Stimulated activated CD4-positive, alpha-beta T cell treated with anti-CD3 and anti-CD28 coated beads, TNF-alpha, amount 100 ng/mL, for 1 hour (primary cell): ENCODE measurements at places on chromosomes 11 and 22.

- DNase-seq = no peak
Observed at GRCh38 chr22:47151490-47151889, 389.0 kb downstream of the TBC1D22A start.

DNA sequence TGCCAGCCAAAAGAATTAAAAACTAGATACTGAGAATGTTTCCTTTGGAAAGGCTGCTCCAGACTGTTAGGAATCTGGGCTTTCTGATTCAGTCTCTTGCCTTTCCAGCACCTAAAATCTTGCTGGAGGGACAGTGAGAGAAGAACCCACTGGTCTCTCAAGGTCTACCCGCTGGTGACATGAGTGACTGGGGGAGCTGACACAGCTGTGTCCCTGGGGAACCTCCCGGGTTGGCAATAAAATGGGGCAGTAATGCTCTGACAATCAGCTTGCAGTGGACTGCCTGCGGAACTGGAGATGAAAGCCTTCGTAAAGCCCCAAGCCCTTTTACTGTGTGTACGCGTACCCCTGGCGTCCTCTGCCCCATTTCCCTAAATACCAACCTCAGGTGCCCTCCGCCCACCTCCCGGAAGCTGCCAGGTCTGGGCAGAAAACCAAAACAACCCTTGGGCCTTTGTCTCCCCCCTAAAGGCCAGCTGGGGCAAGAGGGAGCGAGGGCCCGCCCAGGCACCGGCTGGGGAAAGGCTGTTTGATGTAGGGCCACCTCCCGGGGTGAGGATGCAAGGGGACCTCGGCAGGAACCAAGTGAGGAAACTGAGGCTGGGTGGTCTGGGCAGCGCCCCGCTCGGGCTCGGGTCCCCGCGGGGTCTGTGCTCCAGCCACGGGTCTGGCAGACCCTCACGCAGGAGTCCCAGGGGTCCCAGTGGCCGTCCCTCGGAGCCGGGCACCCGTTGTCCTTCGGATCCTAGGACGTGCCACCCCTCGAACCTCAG is 741 bp downstream of the CARS1 start:
- no peak for DNase-seq

GRCh38 chr11:2463766-2464277 is 19.0 kb downstream of the KCNQ1 start:
- DNase-seq = no peak

GRCh38 chr11:101618709-101619108 is 34.9 kb upstream of the TRPC6 start:
- DNase-seq = no peak

DNA sequence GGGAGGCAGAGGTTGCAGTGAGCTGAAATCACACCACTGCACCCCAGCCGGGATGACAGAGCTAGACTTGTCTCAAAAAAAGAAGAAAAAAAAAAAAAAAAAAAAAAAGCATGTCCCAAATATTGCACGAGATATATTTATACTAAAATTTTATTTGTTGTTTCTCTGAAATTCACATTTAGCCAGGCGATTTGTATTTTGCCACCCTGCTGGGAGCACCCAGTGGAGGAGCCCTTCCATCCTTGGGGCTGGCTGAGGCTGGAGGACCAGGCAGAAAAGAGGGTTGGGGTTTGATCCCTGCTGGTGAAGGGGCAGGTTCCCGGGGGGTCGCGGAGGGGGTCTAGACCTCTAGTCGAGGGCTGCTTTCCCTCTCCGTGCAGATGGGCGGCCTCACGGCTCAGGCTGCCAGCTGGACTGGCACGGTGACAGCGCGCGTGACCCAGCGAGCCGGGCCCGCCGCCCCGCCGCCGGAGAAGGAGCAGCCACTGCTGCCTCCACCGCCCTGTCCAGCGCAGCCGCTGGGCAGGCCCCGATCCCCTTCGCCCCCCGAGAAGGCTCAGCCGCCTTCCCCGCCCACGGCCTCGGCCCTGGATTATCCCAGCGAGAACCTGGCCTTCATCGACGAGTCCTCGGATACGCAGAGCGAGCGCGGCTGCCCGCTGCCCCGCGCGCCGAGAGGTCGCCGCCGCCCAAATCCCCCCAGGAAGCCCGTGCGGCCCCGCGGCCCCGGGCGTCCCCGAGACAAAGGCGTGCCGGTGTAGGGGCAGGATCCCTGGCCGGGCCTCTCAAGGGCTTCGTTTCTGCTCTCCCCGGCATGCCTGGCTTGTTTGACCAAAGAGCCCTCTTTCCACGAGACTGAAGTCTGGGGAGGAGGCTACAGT is 952 bp upstream of the CATSPERZ start:
- DNase-seq = no peak

- DNase-seq = no peak
Observed at GRCh38 chr11:120128392-120129119, 9.4 kb downstream of the TRIM29 start.

- no peak for DNase-seq
Observed at GRCh38 chr11:95915051-95915450, 8.9 kb downstream of the MTMR2 start.

DNA sequence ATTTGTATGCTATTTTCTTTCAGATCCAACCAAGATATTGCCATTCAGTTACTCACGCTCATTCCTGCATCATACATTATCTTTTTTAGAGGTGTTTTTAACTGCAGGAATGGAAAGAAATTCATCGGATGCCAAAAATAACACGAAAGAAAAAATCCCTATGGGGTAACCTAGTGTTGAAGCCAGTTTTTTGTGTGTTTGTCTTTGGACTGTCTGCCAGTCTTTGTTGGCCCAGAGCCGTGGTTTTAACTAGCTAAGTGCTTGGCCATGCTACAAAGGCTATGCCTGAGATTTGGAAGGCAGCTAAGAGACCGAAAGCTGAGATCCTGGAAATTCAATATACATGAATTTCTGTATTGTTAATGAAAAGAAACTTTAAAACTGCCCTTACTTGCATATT is 309.8 kb upstream of the CNTN5 start:
- no peak for DNase-seq

DNA sequence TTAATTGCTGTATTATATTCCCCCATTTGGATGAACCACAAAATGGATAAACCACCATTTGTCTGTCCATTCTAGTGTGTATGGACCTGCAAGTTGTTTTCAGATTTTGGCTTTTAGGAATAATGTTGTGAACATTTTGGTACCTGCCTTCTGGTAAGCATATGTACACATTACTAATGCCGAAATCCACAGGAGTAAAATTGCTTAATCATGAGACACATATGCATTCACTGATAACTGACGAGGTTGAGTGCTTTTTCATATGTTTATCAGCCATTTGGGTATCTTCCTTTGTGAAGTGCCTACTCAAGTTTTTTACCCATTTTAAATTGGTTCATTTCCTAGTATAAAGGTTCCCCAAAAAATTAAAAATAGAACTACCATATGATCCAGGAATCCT is 34.2 kb downstream of the OSBP2 start:
- no peak for DNase-seq

DNA sequence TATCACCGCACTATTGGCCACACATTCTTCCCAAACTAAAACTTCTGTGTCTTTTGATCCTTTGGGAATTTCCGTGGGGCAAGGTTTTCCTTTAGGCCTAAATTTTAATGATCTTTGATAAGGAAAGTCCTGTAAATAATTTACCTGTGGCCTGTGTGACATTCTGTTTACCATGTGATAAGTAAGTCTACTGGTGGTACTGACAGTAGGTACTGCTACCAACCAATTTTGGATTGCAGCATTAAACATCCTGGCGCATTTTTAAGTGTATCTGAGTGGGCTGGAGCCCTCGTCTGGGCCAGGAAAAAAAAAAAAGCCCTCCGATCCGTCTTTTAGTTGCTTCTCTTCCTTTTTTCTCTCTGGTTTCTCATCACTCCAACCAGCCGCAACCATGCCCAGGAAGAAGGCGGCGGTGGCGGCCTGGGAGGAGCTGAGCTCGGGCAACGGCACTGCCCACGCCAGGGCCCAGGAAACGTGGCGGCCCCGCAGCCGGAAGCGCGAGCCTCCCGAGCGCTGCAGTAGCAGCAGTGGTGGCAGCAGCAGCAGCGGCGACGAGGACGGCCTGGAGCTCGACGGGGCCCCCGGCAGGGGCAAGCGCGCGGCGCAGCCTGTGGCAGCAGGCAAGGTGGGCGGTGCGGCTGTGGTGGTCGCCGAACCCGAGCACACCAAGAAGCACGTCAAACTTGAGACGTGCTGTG is 33.6 kb downstream of the ASRGL1 start:
- no peak for DNase-seq

- no peak for DNase-seq
Observed at GRCh38 chr11:18225913-18226312, 10.7 kb downstream of the SAA4 start.

- no peak for DNase-seq
Observed at GRCh38 chr11:13480198-13480597, 15.6 kb downstream of the PTH start.

- no peak for DNase-seq
Observed at GRCh38 chr11:75516140-75516539, 9.6 kb downstream of the GDPD5 start.

- DNase-seq = no peak
Observed at GRCh38 chr11:34514597-34514996, 1.0 kb upstream of the ELF5 start.

DNA sequence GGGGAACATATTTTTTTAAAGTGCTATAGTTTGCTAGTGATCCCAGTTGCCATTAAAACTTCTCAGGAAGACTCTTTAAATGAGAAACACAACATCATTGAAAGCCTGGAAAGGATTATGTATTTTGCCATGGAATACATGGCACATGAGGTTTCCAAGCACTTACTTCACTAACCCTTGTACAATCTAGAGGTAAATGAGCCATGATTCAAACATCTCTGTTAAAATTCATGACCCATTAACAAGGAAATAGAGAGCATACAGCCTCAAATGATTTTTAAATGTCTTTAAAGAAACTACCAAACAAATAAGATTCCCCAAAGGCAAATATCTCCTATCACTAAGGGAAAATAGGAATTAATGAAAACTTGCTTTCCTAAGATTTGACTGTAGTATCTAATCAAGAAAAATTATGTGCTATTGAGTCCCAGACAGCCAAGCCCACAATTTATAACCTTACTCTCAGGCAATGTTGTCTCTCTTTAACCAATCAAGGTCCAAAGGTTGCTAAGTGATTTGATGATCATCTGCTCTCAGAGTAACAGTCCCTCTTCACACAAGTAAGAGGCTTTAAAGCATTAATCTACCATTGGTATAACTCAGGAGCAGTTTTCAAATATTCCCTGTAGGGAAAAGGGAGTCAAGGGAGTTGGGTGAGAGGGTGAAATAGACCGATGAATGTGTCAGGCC is 92.0 kb upstream of the DDI1 start:
- no peak for DNase-seq

DNA sequence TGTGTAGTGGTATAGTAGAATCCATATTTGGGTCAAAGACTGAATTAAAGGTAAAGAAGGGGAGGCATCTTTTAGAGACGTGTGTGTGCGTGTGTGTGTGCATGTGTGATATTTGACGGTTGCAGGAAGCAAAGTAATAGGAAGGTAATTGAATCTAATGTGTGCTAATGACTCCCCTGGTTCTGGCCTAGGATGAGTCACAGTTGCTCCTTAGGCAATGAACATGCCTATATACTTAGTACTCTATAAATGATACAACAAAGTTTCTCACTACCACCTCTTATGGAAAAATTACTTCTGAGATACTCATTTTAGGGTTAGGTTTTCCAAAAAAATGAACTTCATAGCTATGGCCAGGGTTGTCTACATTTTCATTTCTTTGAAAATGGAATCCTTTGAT is 409.6 kb downstream of the GUCY1A2 start:
- no peak for DNase-seq

DNA sequence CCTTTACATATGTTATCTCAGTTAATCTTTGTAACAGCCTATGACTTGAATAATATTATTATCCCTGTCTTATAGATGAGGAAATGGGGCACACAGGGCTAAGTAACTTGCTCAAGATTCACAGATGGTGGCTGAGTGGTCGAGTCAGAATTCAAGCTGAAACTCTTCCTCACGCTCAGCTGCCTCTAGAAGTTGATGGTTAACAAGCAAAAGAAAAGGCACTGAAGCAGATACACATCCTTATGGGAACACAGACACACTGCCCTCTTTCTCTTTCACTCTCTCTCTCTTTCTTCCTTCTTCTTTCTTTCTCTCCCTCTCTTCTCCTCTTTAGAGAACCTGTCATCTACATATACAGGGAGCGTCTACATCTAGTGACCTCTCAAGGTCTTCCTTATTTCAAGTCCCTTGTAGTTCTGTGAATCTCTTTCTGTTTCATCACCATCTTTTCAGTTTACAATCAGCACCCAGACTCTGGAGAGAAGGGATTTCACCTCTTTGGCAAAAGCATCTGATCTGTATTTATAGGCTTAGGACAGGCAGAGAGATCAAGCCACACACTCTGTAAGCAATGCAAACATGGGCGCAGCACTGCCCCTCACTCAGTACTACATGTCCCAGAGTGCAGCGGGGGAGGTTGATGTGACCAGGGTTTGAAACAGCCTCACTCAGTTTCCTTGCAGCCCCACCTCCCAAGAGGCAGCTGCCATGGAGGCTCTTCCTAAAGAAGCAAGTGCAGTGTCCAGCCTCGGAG is 75.7 kb downstream of the GRAMD1B start:
- DNase-seq = no peak

- DNase-seq = no peak
Observed at GRCh38 chr11:93256623-93257022, 58.8 kb upstream of the SLC36A4 start.

- no peak for DNase-seq
Observed at GRCh38 chr11:26997378-26997777, 3.5 kb downstream of the FIBIN start.

- no peak for DNase-seq
Observed at GRCh38 chr11:17366495-17366894, 14.9 kb downstream of the NCR3LG1 start.

- no peak for DNase-seq
Observed at GRCh38 chr11:76639621-76640020, 30.9 kb downstream of the LRRC32 start.

DNA sequence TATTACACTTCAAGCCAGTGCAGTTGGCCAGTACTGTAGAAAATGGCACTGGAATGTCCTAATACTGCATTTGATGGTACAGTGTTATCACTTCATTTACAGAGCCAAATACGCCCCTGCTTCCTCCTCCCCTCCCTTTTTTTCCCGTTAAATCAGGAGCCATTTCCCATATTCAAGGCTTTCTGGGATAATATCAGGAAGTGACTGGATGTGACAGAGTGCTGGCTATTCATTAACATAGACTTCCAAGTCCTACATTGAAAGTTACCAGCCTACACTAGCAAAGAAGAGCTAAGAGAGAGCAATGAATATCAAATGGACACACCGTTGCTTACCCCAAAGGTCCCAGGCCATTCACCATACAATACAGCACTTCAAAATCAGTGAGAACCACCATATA is 32.1 kb upstream of the ABCC8 start:
- DNase-seq = no peak

- no peak for DNase-seq
Observed at GRCh38 chr22:47042861-47043496, 280.5 kb downstream of the TBC1D22A start.

- DNase-seq = no peak
Observed at GRCh38 chr11:82012276-82012675, 721.4 kb downstream of the FAM181B start.
